Ascending aorta (tissue), 2 donors: ENCODE measurements at places on chromosomes 11 and 22. TPM values are rescaled to one million over a fixed set of nuclear protein-coding genes. Genes with fewer than 3 reads are reported as not detected.

MS4A2 gene
- total RNA-seq: not detected

GRCh38 chr11:36131721-36132397 is 157.4 kb downstream of the COMMD9 start:
- H3K4me3 ChIP-seq: no peak overlapping the region
- H3K36me3 ChIP-seq: no peaks in the 10 kb centered on the region
- no peaks in the 10 kb centered on the region for H3K27me3 ChIP-seq
- H3K27ac ChIP-seq: no peak overlapping the region

DNA sequence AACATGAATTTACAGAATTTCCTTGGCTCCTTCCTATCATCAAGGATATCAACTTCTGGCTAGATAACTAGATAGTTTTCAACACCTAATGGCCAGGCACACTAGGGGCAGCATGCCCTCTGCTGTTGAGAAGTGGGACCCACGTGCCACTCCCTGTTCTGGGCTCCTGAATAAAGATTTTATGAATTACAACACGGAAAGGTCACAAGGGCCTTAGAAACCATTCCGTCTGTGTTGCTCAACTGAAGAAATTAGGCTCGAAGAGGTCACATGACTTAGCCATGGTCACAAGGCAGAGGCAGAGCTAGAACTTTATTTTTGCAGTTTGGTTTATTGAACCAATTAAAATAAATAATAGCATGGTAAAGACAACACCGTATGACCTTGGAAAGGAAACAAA is 36.0 kb downstream of the PRCP start:
- H3K27ac ChIP-seq: no peak overlapping the region
- H3K27me3 ChIP-seq: no peaks in the 10 kb centered on the region
- no peaks in the 10 kb centered on the region for H3K36me3 ChIP-seq
- peak; percentile 74 for DNase-seq

GRCh38 chr11:6474413-6474792 is 662 bp upstream of the TRIM3 start:
- no peak for DNase-seq
- H3K27me3 ChIP-seq: no peaks in the 10 kb centered on the region
- peaks cover 21% of the 10 kb centered on the region for H3K4me1 ChIP-seq
- peaks cover 21% of the 10 kb centered on the region for H3K36me3 ChIP-seq

GRCh38 chr22:28132466-28132865 is 213.4 kb upstream of the PITPNB start:
- no peak overlapping the region for H3K27ac ChIP-seq
- no peak overlapping the region for H3K4me3 ChIP-seq
- DNase-seq: no peak
- H3K27me3 ChIP-seq: no peaks in the 10 kb centered on the region

FIBIN gene
- total RNA-seq: 59.1 TPM
